ENCODE measurements at places on chromosomes 2 and 18.

DNA sequence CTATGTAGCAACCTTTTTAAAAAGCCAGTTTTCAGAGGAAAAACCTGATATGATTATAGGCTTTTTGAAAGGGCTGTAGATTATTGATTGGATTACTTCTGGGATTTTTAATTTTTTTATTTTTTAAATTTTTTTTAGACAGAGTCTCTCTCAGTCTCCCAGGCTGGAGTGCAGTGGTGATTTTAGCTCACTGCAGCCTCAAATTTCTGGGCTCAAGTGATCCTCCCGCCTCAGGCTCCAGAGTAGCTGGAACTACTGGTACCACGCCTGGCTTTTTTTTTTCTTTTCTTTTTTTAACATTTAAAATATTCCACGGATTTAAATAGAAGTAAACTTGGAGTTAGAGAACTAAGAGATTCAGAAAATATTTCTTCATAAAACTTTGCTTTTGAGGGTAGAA is 1.2 kb downstream of the MRPL19 start:
- no peak for DNase-seq

GRCh38 chr2:238791354-238791753 is 56.5 kb upstream of the TWIST2 start:
- no peak for DNase-seq

DNA sequence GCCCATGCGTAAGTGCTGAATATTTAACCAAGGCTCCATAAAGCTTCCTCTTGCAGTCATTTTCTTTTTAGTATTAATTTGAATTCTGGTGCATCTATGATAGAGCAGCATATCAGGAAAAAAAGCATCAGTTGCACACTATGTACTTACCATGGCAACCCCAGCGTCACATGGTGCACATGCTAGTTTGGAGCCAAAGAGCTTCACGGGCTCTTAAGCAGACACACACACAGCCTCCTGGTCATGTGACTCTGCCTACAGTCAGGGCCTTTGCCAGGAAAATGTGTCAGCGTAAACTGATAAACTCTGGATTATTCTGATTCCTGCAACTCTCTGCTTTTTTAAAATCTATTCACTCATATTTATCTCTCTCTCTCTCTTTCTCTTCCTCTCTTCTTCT is 30.2 kb downstream of the NYAP2 start:
- DNase-seq, result peak; percentile 10

GRCh38 chr2:72830273-72830672 is 4.4 kb upstream of the EXOC6B start:
- DNase-seq, result no peak

DNA sequence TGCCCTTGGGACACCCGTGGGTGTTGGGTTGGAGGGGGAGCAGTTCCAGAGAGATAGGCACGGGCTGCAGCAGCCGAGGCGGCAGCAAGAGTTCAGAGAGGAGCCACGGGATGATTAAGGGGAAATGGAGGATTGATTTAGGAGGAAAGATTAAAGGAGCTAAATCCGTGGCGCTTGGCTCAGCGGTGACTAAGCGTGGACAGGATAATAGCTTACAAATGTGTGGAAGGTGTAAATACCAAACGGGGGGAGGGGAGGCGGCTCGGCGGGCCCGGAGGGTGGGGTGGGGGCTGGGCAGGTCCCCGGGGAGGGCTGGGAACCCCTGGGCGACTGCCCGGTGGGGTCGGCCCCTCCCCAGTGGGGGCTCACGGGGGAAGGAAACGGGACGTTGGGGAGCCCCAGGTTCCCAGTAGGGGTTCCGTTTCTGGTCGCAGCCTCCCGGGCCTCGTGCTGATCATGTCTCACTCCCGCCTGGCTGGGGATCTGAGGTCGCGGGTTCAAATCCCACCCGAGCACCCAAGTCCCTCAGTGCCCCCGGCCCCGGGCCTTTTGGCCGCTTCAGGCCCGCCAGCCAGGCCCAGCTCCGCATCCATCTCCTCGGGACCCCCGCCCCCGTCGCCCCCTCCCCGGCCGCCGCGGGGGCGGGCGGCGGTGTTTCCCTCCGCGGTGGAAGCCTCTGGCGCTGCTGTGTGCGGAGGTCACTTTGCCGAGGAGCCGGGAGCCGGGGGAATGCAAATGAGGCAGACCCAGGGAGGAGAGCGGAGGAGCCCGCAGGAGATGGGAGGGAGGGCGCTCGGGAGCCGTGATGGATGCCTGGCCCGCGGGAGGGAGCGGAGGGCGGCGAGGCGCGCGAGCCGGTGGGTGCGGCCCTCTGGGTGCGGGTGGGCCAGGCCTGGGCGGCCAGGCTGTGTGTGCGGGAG is 8.1 kb downstream of the ASIC4 start:
- no peak for DNase-seq

GRCh38 chr18:24937639-24938275 is 414.2 kb downstream of the ZNF521 start:
- peak; percentile 32 for DNase-seq

DNA sequence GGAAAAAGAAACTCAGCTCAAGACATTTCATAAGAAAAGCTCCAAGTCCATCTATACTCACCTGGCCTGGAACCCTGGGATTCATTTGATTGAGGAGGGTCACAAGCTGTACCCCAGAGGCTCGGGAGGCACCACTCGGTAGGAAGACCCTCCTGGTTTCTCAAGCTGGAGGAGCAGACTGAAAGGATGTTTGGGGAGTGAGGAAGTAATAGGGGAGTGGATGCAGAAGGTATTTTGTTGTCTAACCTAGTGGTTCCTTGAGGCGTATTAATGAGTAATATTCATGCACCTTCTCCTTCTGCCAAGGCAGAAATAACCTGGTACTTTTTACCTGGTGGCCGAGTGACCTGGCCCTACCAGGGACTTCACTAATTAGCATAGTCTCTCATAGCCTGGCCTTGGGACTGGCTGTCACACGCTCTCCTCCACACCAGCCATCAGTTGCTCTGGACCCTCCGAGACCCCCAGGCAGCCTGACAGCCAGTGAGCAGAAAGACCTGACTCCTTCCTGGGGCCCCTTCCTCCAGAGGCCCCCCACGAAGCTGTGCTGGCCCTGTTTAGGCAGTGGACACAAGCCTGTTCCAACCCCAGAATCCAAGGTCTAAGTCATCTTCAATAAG is 161.4 kb downstream of the BCL2 start:
- no peak for DNase-seq

Measured in midbrain (tissue), 1 donor.